ENCODE measurements at places on chromosomes 3 and 15.

- DNase-seq, result no peak
Measured at GRCh38 chr3:24174614-24175013, 229.5 kb downstream of the NR1D2 start.

DNA sequence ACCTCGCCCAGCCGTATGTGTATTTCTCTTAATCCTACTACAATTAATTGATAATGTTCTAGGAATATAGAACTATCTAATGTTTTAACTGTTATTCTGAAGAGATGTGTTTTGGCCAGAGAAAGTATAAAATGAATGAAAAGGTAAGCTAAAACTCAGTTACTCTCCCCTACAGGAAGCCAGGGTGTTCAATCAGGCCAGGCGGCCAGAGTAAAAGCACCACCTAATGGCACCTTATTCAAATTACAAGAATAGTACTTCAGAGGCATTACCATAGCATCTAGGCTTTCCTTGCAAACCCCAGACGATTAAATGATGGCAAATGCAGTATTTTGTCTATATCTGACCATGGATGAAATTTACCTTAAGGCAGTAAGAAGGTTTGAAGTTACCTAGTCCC, 10.4 kb downstream of the SLC12A8 start:
- no peak for DNase-seq

DNA sequence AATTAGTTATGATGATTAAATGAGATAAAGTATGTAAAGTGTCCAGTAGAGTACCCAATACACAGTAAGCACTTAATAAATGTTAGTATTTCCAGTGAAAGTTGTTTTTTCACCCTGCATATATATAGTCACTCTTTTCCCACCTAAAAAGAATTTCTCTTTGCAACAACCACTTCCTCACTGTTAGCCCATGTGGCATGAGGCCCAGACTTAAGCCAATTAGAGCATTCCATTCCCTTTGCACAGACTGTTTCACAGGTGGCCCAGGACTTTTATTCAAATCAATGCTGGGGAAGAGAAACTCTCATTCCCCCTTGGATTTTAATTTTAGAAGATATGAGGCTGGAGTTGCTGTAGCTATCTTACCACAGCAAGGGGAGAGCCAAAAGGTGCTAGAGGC, 3.7 kb downstream of the IFT80 start:
- peak; percentile 40 for DNase-seq

DNA sequence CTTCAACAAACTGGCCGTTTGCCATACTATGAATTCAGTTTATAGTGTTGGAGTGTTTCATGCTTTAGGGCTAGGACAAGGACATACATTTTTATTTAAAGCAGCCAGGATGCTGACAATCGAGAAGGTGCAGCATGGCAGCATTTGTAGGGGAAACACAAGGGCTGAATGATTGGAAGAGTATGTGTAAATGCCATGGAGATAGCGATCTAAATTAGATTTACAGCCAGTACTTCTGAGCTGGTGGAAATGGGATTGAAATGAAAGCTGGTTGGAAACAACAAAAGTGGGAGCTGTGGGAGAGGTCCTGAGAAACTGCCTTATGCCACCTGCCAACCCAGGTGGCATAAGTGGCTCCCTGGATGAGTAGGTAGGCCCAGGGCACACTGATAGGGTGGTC, 209.9 kb upstream of the MRPL3 start:
- DNase-seq, result no peak

DNA sequence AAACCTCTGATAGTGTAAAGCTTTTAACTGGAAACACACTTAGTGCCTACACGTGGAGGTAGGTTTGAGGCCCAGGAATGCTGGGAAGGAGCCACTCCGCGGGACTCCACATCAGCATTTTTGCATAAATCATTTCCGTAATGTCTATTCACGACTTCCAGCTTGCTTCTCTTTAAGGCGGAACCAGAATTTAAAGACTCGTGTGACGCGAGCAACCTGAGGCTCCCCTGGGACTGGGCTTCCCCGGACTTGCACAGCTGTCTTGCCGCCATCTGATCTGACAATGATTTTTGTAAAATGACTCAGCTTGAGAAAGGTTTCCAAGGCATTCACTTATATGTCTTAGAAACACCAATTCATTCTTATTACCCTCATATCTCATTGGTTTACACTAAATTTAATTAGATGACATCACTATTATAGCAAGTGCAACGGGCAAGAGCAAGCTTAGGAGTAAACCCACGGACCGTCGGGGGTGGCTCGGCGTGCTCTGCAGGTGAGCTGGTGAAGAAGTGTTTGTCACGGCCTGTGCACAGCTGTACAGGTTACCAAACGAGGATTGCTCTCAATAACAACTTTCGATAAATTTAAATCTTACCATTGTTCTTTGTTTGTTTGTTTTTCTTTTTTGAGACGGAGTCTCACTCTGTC, 95.2 kb downstream of the CHSY1 start:
- no peak for DNase-seq

DNA sequence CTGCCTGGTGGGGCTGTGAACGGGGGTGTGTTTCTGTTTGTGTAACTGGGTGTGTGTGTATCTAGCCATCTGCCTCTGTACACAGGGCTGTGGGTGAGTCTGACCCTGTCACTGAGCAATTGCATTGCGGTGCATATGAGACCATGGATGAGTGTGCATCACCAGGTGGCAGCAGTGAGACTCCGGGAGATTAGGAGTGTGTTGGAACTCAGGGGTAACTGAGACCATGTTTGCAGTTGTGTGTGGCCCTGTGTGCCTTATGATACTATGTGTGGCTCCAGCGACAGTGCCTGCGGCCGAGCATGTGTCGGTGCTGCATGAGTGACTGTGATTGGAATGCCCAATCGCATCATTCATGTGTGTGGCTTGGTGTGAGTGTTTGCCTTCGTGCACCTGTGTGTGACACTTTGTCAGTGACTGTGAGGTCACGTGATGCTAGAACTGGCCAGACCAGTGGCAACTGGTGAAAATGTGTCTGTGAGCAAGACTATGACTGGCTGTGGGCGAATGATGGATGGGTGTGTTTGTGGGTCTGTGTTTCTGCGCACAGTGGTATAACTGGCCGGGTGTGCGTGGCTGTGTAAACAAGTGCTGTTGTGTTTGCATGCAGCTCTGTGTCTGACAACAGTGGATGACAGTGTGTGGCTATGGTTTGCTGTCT, 14.0 kb downstream of the VILL start:
- peak; percentile 79 for DNase-seq

GRCh38 chr15:75650908-75651809, 3.4 kb downstream of the SNX33 start:
- DNase-seq, result no peak

DNA sequence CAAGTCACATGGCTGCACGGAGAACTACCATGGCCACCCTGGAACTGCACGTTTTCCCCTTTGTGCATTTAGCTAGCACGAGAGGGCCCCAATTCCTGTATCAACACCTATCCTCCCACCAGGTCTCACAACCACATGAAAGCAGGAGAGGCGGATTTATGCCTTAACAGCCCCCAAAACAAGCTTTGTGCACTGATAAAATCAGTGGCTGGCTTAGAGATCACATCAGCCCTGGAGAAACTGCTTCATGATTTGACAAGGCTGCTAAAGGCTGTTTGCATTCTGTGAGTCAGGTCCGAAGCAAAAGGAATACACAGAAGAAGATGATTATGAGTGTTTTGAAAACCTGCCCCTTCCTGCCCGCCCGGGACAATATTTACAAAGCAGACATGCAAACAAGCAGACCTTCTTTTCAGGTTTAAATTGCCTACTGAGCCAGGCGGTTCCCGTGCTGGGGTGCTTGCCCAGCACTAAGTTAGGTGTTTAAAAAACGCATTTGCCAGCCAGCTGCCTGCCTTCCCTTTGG, 25.9 kb downstream of the CEMIP start:
- no peak for DNase-seq

All from cerebellar cortex (tissue), 1 donor.